ENCODE measurements at places on chromosomes 6 and 20. TPM values are rescaled to one million over a fixed set of nuclear protein-coding genes. Genes with fewer than 3 reads are reported as not detected.

- DNase-seq, result no peak
Observed at GRCh38 chr6:155024391-155025027, 29.4 kb downstream of the TIAM2 start.

The PDCD2 gene
- polyA plus RNA-seq, result 75.5 TPM

The HLA-DRA gene
- 79.2 TPM for polyA plus RNA-seq

GRCh38 chr20:62449951-62450691 lies 22.8 kb upstream of the RBBP8NL start:
- no peak for DNase-seq

DNA sequence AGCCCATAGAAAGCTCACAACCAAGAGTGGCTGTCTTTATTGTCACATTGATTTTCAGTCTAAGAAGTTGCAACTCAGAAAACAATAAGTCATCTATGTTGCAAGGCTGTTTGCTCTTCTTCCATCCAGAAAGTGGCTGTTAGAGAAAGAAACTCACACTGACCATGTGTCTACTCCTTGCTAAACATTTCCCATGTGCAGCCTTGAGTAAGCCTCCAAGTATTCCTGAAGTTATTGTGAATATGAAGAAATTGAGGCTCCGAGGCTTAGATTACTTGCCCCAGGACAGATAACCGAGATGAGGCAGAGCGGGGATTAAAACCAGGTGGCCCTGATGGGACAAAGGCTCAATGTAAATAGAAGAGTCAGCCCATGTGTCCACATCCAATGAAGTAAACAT lies 105.0 kb downstream of the SPTLC3 start:
- no peak for DNase-seq

The TENT5A gene
- polyA plus RNA-seq, result 4.7 TPM

GRCh38 chr6:44906761-44907160 lies 421.4 kb upstream of the RUNX2 start:
- no peak for DNase-seq

DNA sequence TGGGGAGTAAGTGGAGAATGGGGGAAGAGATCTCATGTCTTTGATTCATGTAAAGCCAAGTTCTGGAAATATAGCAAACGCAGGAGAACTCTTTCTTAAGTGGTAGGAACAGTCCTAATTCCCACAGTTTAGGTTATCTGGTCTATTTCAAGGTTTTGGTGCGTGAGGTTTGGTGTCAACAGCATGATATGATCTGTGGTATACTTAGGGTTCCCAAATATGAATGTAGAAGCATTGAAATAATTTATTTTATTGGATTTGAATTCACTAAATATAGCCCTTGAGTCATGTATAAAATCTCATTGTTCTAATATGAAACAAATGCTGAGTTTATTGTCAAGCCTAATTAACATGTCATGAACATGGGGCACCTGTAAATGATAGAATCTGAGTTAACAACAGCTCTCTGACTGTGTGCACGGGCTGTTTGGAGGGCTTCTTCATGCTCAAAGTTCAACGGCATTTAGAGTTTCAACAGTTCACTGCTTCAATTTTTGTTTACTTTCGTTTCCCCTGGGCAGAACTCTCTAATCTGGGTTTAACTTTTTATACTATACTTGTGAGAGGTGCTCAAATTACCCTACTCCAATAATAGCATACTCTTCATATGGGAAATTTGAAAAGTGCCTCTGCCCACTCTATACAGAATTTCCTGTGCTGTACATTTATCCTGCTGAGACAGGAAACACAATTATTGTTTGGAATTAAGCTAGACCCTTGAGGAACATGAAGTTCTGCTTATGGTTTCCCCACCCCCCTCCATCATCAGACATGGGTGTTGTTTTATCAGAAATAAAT lies 236.3 kb upstream of the ZNF217 start:
- DNase-seq, result no peak

The OR2B6 gene
- 0.43 TPM for polyA plus RNA-seq

DNA sequence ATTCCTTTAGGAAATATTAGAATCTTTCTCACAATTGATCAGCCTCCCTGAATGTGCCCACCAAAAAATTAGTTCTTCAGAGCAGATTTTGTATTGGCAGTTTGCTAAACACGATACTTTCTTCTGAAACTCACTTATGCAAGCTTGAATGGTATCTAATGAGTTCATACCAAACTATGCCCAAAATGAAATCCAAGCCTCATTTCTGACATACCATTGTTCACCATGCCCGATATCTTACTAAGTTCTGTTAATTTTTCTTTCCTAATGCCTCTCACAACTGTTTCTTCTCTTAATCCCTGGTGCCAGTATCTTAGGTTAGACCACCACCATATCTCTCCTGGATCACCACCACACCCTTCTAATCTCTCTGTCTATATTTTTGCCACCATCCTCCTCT lies 755.9 kb downstream of the KIF16B start:
- no peak for DNase-seq

DNA sequence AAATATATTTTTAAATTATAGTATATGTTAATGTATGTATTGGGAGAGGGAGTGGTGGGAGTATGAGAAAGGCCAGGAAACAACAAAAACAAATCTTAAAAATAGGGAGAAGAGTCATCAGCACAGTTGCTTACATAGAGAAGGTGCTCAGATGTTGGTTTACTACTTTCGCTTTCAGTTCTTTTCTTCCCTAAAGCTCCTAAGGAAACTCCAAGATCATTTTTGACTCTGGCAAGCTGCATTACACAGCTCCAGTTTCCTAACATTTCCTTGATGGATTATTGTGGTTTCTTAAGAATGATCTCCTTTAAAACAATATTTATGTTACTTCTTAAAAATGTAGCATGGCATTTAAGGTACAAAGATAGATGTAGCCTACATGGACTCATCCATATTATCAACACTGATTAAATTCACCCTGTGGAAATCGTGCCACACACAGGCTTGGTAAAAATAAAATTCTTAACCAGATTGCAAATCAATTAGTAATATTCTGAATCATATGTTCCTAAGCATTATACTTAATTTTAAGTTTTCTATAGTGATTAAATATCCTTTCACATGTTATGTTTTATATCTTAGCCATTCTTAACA lies 118.0 kb upstream of the MAN1A1 start:
- DNase-seq, result no peak

- no peak for DNase-seq
Observed at GRCh38 chr20:34954904-34955230, 739 bp downstream of the GSS start.

The SLC17A3 gene
- polyA plus RNA-seq, result 1.2 TPM

The ADGRF4 gene
- not detected for polyA plus RNA-seq

The SPINT3 gene
- polyA plus RNA-seq, result not detected

The FAM50B gene
- 14.5 TPM for polyA plus RNA-seq

DNA sequence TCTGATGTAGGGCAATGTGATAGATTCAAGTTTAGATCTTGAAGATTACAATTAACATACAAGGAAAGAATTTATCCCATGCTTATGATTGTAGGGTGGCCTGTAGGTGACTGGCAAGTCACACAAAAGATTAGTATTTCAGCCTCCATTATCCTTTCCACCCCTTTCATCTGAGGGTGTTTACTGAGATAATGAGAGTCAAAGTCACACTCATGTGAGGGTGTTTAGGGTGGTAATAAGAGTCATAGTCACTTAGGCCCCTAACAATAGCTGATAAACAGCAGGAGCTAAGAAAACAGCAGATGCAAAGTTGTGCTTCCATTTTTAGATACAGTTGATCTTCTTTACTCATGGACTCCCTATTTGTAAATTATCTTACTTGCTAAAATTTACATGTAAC lies 11.4 kb downstream of the FAM184A start:
- no peak for DNase-seq

Data from left renal cortex interstitium (tissue), 4 donors.